B cell (primary cell): ENCODE measurements at places on chromosomes 12 and 14.

- DNase-seq, result peak; percentile 57
Observed at GRCh38 chr12:52013626-52014310, 7.0 kb downstream of the TAMALIN start.

GRCh38 chr12:60349232-60349978, 753.6 kb downstream of the SLC16A7 start:
- DNase-seq, result no peak

GRCh38 chr14:104979758-104980610, 1.8 kb upstream of the AHNAK2 start:
- DNase-seq, result no peak

DNA sequence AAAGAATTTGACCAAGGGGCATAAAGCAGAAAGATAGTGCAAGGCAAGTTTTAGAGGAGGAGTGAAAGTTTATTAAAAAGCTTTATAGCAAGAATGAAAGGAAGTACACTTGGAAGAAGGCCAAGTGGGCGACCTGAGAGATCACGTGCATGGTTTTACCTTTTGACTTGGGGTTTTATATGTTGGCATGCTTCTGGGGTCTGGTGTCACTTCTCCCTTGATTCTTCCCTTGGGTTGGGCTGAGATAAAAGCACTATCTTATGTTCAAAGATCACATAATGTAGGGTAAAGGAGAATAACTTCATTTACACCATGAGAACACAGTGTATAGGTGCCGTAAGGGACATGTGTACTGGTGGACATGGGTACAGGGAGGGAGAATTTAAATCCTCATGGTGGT, 17.7 kb upstream of the TMEM30B start:
- DNase-seq, result no peak

DNA sequence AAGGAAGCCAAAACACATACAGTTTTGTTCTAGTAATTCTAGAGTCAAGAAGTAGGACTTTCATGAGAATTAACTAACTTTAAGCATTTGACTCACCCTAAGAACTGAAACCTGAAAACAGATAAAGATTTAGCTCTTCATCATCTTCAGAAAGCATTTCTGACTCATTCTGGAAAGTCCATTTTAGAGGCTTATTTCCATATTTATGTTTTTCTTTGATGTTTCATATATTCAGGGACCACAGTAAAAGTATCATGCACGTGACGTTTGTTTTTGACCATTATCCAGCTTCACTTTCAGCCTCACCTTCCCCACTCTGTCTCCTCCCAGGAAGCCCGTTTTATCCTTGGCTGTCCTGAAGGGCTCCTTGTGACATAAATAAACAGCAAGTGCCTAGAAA, 79.2 kb downstream of the MDGA2 start:
- no peak for DNase-seq

DNA sequence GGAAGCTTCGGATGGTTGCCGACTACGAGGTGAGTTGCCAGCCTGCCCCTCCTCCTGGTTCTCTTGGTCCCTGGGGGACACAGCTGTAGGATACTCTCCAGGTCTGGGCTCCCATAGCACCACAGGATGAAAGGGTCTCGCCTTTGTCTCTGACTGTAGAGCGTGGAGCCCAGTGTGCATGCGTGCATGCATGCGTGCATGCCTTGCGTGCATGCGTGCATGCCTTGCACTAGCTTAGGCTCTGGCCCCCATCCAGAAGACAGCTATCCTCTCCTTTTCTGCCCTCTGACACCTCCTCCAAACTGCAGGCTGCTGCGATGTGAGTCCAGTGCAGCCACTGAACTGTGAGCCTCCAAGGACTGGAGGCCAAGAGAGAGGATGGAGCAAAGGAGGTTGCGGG, 19.1 kb downstream of the NGB start:
- no peak for DNase-seq

DNA sequence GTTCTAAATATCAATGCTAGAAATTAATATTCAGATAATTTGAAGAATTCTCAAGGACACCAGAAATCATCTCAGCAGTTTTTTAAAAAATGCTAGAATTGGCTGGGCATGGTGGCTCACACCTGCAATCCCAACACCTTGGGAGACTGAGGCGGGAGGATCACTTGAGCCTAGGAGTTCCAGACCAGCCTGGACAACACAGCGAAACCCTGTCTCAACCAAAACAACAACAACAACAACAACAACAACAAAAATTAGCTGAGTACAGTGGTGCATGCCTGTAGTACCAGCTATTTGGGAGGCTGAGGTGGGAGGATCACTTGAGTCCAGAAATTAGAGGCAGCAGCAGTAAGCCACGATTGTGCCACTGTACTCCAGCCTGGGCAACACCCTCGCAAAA, 3.2 kb upstream of the MDP1 start:
- DNase-seq, result no peak

DNA sequence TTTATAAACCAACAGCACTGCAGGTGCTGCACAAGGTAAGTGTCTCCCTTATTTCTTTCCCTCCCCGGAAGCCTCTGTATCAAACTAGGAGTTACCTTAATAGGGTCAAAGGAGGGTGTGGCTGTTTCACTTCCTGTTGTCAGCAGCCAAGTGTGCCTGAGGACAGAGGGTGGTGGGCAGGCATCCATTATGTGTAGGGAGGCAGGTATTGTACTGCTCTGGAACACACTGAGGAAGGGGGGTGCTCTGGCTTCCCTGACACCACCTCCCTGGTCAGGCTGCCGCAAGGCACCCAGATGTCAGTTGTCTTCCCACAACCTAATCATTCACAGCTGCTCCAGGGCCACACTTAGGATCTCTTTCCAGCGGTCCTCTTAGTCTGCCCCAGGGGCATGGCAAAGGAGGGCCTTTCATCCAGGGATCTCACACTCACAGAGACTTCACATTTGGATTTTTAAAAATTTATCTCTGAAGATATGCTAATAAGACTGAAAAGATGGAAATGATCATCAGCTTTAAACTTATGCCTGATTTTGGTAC, 132.0 kb upstream of the ARHGAP5 start:
- peak; percentile 64 for DNase-seq

DNA sequence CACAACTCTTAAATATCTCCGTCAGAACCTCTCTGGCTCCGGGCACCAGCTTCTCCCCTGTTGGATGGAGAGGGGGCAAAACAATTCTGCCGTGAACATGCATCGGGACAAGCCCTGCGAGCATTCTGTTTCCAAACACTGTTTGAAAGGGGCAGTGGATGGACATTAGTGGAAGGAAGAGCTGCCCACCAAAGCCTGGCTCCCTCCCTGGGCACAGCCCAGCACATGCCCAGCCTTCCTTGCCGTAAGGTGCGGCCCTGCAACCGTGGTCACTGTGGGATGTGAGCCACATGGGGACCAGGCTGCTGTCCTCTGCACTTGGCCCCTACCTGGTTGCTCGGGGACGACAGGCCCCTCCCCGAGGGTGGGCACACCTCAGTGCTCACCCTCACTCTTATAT, 54.0 kb downstream of the TRAFD1 start:
- no peak for DNase-seq

DNA sequence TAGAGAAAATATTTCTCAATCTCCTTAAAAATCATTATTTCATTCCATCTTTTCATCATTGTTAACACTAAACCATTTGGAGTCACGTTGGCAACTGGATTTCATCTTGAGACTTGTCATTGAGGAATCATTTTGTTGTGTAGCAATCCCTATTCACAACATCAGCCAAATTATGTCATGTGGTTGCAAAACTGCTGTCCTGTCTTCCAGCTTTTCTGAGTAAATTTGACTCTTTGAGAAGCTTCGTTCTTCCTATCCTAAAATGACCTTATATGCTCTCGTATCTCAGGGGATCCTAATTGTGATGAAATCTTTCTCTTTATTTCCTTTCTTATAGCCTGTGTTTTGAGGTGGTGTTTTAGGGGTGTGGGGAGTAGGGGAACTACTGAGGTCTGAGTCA, 30.6 kb upstream of the KICS2 start:
- no peak for DNase-seq

DNA sequence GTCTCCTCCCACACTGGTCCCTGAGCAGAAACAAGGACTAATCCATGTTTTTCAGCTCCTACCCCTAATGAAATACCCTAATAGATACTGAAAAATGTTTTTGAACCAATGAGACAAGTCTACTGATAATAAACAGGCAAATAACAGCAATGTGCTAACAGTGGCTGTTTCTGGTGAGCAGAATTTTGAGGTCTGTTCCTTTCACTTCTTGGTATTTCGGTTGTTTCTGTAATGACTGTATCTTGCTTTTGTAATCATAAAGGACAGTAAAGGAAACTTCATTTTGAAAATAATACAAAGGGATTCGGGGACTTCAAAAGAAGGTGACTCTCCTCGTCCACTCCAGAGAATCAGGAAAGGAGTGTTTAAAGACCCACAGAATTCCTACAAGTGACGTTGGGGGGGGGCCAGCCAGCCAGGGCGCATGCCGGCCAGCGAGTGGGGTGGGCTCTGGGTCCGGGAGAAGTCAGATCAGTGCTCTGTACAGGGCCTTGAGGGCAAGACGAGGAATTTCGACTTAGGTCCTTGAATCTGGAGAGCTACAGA, 1.1 kb upstream of the CD9 start:
- no peak for DNase-seq

DNA sequence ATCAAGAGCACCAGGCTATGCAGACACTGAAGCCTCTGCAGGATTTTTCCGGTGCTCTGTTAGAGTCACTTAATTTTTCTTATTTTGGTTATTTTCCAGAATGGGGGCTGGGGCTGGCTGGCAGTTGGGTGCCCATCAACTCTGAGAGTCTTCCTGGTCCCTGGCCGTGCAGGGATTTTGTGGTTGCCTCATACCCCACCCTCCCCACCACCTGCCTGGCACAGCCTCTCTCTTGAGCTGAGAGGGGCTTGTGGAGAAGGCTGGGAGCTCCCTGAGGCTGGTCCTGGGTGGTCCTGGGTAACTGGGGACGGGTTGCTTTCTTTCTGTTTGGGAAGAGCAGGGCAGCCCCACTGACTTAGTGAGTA, 23.3 kb downstream of the LRTM2 start:
- no peak for DNase-seq

DNA sequence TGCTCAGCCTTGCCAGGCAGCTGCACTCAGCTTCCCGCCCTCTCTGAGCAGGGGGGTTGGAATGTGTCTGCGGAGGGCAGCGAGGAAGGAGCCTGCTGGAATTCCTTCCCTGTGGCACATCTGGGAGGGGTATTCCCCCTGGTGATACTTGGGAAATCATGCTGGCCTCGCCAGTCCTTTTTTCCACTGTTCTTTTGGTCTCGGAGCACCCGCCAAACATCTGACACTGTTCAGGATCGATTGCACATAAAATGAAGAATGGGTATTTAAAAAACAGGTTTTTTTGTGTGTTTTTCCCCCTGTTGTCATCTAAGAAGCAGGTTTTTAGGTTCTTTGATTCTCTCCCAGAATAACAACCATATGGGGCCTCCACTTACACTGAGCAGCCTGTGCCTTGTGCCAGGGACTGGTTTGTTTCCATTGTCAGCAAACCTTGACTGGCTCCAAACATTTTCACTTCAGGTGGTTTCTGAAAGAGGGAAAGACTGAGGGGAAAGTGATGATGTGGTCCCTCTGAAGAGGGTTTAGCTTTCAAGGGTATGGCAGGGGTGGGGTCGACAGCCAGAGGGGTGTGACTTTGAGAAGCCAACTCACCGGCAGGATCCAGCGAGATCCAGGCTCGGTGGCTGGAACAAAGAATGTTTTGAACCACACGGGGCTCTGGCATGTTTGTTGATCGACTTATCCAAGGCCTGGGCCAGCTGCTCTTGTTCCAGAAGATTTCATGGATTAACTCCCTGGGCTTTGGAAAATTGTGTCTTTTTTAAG, 215.1 kb downstream of the CACNA1C start:
- no peak for DNase-seq

GRCh38 chr12:79938843-79939242, 3.9 kb upstream of the PPP1R12A start:
- no peak for DNase-seq

DNA sequence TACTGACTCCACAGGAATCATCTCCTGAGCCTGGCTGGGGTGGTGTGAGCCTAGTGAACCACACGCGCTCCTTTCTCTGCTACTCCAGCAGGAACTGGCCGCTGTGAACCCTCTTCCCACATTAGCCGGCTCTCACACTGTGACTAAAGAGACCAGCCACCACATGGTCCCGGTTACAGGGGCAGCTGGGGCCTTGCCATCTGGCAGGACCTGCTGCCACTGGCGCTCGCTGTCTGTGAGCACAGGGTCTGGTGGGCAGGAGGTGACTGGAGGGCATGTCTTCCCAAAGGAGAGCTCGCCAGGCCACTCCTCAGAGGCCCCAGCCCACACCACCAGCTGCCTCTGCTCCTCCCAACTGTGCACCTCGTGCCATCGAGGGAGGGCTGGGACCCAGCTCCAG, 99.3 kb downstream of the SINHCAF start:
- DNase-seq, result no peak

- DNase-seq, result no peak
Observed at GRCh38 chr12:45612044-45612794, 117.3 kb upstream of the ARID2 start.

DNA sequence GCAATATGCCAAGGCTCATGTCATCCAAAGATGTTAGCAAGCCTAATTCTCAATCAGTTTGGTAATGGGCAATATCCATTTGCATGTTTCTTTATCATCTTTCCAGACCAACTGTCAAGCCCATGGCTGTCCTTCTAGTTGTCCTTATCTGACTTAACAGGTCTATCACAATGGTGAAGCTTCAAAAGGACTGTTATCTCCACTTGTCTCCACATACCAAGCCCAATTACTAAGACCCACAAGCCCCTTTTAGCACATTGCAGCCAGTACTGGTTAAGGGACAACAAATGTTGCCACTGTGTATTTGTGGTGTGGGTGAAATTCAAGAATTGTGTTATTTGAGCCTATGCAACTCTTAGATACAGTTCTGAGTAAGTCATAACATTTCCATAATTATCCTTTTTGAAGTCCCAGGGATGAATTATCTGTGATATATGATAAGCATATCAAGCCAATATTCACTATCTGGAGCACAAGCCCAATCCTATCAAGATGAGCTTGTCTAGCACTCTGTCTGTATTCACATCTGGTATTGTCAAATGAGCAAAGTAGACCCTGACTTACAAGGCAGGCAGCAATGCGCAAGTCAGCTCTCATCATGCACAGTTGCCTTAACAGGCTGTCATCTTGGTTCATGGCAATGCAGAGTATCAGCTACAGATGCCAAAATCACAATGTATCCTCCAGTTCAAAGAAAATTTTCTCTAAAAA, 19.3 kb upstream of the ST8SIA1 start:
- no peak for DNase-seq

DNA sequence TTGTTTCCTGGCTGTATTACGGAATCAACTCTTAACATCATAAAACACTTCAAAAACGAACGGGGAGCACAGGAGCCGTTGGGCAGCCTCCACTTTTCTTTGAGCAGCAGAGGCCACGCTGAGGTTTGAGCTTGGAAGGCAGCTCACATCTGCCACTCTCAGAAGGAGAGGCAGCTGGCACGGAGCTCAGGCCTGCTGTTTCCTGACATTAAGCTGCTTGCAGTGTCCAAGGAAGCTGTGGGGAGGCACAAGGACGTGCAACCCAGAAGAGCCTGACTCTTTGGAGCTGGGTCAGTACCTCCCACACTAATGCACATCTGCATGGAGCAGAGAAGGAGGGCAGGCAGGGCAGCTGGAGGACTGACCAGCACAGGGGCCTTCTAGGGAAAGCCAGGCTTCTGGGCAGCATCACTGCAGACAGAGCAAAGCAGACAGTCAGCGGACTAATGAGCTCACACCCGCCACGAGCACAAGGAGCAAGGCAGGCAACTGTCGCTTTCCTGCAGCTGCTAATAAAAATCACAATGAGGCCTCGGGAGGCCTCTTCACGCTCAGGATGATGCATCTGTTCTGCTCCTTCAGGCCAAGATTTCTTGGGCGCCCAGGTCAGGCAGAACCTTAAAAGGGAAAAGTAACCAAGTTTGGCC, 211.1 kb downstream of the GLT1D1 start:
- no peak for DNase-seq

GRCh38 chr12:87096082-87096585, 839.9 kb upstream of the MGAT4C start:
- no peak for DNase-seq

- no peak for DNase-seq
Observed at GRCh38 chr14:37620856-37621255, 25.4 kb downstream of the TTC6 start.
